Left renal cortex interstitium (tissue), 4 donors: ENCODE measurements at places on chromosomes 1 and 21.

DNA sequence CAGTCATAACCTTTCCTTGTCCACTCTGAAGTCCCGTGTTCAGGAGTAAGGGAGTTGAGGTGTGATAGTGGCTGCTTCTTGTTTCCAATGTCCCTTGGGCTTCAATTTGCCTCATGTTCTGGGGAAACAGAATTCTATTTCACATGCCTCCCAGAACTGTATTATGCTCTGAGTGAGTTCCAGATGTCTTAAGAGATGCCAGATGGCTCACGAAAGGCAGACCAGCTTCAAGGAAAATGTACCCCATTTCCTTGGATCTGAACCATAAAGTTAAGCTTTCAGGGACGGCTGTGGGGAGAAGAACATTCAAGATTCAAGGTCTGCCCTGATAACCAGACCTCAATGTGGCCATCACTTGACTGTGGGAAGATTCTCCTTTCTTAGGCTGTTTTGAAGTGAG, 42.4 kb downstream of the C1orf87 start:
- no peak for DNase-seq

DNA sequence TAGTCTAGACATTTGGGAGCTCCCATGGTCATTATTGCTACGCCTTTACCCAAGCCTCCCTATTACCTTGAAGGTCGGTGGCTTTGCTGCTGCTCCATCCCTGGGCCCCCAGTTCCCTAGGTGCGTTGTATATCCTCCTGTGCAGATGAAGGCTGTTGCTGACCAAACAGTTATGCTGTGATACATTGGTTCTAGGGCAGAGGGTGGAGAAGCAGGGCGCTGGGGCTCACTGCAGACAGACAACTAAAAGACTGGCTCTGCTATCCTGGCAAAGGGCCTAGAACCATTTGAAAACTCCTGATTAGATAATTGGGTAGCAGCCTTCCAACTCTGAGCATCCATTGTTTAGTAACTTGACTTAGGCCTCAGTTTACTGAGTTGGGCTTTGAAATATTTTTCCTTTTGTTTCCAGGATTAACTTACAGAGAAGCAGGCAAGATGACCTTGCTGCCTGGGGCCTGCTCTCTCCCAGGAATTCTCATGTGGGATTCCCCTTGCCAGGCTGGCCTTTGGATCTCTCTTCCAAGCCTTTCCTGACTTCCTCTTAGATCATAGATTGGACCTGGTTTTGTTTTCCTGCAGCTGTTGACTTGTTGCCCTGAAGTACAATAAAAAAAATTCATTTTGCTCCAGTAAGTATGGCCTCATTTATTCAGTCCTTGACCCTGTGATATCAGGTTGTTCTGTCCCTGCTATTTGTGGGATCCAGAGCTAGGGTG, 15.5 kb downstream of the CHI3L2 start:
- DNase-seq: no peak

DNA sequence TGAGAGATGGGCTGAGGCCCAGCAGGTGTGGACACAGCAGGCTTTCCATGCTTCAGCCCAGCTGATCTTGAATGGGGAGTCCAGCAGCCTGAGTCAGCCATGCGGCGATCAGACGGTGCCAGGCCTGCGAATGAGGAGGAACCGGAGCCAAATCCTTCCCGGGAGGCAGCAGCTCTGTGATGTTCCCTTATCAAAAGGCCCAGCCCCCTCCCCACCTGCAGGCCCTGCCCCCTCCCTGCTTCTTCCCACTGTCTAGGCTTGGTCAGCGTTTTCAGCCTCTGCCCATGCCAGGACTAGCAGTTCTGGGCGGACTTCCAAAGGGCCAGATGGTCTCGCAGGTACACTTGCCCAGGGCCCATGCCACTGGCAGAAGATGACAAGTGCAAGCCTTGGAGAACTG, 253.8 kb downstream of the KAZN start:
- no peak for DNase-seq

GRCh38 chr1:64282351-64282750, 78.9 kb downstream of the UBE2U start:
- peak; percentile 16 for DNase-seq

DNA sequence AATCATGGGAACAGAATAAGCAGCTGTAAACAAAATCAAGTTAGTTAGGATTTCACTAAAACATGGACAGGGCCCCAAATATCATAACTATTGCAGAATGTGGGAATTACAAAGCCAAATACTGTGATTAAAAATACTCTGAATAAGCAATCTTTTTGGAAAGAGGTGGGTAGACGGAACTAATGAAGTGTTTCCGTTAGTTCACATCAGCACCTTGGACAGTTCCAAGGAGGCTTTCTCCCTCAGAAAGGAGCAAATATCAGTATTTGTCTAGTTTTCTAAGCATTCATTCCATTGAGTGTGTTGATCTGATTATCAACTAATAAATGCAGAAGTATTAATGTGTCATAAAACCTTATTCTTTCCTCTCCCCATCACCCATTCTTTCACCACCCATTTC, 97.4 kb downstream of the FAM78B start:
- no peak for DNase-seq

GRCh38 chr1:94258873-94259331, 21.5 kb upstream of the ARHGAP29 start:
- no peak for DNase-seq

DNA sequence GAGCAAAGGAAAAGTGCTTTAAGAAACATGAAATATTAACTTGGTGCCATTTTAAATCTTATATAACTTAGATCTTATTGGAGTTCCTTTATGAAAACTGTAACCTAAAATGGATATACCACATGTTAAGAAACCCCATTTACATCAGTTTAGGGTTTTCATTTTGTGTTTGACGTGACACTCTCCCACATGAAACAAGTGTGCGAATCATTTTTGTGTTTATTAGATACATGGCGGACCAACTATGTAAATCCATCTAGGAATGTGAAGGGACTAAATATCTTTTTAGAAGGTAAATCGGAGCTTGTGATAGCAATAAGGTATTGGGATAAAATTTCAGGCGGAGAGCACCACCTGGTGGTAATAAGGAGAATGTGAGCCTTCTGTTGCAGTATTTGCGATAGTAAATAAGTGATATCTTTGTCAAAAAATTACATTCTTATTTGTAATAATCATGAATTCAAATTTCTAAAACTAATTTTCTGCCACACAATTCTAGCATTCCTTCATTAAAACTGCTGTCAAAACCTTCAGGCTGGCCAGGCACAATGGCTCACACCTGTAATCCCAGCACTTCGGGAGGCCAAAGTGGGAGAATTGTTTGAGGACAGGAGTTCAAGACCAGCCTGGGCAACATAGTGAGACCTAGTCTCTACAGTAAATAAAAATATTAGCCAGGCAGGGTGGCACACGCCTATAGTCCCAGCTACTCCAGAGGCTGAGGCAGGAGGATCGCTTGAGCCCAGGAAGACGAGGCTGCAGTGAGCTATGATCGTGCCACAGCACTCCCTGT, 31.3 kb downstream of the SMAP2 start:
- DNase-seq: no peak

- DNase-seq: no peak
Observed at GRCh38 chr1:4743978-4744750, 89.8 kb downstream of the AJAP1 start.

- peak; percentile 59 for DNase-seq
Observed at GRCh38 chr1:72282271-72283021, at the start of gene NEGR1. NEGR1 (minus strand) TSS chr1:72282539.

DNA sequence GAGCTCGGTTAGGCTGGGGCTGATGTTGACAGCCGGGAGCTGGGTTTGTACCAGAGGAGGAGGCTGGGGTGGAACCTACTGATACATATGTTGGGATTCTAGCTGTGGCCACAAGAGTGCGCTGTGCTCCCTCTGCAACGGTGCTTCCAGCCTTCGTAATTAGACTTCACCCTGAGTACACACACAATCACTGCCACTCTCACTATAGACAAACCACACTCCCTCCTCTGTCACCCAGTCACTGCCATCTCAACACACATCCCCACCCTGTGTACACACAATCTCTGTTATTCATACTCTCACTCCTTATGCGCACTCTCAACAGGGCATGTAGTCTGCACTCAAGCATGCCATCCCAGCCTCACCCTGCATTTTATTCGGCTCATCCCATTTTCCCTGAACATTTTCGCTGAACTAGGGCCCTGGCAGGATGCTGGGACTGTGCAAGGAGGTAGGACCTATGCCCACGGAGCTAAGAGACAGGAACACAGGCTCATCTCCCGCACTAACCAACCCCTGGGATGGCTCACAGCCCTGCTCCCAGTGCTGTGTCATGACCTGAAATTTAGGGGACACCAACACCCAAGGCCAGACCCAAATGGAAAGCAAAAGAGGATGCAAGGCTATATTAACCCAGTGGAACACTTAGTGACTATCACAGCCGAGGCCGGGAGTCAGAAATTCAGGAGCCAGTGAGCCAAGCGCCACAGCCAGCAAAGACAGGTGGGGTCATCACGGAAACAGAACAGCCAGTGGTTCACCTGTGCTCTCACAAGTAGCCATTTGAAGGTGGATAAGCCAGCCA, 5.7 kb downstream of the GJB3 start:
- peak; percentile 32 for DNase-seq

DNA sequence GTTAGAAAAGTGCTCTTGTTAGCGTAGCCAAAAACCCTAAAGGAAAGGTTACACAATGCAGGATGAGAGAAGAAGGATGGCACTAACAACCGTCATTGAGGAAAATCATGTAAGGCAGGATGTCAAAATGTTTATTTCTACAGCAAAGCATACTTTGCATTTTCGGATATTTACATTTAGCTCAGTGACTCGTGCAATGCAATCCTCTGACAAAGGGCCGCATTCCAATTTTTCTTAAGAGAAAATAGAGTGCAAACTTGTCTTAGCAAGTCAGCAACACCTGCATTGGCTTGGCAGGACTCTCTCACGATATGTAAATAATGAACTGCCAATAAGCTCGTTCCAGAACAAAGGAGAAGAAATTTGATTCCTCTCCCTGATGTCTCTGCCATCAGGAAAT, 33.3 kb downstream of the TIAM1 start:
- DNase-seq: no peak

DNA sequence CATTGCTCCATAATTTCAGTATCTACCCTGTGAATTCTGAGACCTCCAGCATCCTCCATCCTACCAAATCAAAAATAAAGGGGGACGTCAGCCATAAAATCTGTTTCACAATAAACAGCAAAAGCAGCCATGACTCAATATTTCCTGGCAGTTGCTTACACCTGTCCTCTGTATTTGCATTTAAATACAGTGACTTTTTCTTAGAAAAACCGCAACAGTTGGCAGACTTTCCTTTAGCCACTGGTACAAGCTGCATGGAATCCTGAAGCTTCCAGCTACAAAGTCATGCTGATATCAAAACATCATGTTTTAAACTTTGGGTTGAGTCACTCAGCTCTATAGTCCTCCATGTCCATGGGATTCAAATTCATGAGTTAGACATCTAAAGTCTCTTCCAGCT, 278.0 kb upstream of the KAZN start:
- DNase-seq: no peak

DNA sequence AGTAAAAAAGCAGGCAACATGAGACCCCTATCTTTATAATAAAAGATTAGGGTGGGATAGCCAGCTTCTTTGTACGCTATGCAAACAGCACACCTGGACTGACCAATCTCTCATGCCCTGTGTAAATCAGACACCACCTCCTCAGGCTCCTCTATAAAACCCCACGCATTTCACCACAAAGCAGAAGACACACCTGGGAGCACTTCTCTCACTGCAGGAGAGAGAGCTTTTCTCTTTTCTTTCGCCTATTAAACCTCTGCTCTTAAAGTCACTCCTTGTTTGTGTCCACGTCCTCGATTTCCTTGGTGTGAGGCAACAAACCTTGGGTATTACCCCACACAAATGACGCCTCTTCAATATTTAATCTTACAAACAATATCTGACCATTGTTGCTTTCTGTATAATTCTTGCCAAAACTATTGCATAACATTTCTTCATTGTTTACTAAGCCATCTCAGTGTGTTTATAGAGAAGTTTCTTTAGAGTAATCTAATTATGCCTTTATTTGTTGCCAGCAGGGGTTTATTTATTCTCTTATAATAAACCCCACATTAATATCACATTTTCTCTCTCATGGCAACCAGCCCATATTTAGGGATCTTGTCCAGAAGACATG, 31.6 kb upstream of the NUF2 start:
- DNase-seq: no peak

DNA sequence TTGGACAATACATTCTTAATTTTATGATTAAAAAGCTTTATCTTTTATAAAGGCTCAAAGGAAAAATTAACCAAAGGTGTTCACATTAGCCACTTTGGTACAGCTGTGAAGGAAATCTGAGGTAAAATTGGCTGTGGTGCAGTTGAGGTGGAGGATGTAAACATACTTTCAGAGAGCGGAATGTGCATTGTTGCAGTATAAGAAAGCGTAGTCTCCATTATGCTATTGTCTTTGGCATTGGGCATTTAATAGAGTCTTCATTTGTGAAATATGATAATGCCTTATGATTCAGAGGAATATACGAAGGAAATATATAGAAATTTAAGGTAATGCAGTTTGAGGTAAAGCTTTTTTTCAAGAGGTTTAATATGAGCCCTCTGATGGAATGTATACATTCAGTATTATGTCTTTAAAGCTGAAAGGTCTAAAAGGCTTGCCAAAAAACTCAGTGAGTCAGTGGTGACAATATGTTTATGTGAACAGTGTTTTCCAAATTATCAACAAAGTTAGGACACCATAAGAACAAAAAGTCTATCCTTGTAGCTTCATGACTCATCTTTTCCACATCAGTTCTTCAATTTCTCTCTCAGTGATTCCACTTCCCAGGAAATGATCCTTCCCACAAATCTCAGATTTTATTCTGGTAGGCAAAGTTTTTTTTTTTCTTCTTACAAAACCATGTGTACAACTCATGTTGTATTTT, 26.9 kb upstream of the DDR2 start:
- no peak for DNase-seq

GRCh38 chr21:39976800-39977199, 109.6 kb downstream of the PCP4 start:
- no peak for DNase-seq

DNA sequence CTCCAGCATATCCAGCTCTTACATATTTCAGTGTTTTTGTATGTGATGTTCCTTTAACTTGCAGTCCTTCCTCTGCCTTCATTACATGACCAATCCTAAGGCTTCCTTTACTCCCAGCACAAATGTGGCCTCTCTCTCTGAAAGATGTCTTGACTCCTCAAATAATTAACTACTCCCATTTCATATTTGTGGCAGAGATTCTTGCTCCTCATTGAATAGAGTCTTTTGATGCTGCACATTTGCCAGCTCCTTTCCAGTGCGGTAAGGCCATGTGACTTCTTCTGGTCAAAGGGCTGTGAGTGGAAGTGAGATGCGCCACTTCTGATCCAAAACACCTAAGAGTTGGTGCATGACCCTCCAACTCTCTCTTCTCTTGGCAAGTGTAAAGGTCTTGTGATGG, 19.1 kb upstream of the LAMC1 start:
- DNase-seq: no peak
